Upper lobe of left lung (tissue), 6 donors: ENCODE measurements at places on chromosomes 1 and 21. TPM values are rescaled to one million over a fixed set of nuclear protein-coding genes. Genes with fewer than 3 reads are reported as not detected.

DNA sequence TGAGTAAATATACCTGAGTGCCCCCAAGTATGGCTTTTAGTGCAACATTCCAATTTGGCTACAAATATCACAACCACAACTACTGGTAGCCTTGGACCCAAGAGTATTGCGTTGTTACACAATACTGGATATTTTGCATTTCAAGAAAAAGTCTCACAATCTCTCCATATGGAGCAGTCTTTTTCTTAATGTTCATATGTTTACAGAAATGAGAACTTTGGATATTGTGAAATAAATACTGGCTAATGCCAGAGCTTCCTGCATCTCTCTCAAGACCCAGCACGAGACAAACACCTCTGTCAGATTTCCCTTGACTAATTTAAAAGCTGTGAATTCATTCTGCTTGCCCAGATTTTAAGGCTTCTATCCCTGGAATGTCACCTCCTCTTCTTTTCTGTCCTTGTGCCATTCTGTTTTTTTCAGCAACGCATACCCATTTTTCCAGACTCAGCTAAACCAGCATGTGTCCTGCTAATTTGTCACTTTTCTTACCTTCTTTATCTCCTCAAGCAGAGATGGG is 136.2 kb upstream of the BACE2 start:
- DNase-seq: no peak

GRCh38 chr1:243549791-243550190 is 293.9 kb downstream of the SDCCAG8 start:
- no peak for DNase-seq

GRCh38 chr1:234551032-234551378 is 59.0 kb downstream of the IRF2BP2 start:
- DNase-seq: no peak

DNA sequence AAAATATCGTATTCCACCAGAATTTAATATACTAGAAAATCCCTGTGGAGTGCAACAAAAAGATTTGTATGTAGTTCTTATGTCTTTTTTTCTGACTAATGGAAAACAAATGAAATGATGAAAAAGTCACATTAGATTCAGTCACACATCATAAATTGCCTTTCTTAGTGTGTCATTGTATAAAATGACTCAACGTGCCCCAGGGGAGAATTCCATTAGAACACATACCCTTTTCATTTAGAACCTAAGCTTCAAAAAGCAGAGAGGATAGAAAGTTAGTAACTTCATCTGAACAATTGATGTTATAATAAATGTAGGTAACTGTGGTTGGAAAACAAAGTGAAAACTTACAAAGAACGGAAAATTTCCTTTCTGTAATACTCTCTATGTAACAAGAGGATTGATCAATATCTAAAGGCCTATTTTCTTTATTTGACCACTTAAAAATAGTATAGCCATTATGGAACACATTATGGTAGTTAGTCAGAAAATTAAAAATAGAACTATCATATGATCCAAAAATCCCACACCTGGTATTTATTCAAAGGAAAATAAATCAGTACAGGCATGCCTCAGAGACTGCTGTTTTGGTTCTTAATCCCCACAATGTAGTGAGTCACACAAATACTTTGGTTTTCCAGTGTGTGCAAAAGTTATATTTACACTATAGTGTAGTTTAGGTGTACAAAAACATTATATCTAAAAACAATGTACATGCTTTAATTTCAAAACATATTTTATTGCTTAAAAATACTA is 1016.1 kb downstream of the KCNT2 start:
- no peak for DNase-seq

- no peak for DNase-seq
These were observed 1888.6 kb downstream of the MRPL39 start for GRCh38 chr21:23718446-23719285.

GRCh38 chr1:8599646-8600212 is 217.7 kb downstream of the RERE start:
- DNase-seq: no peak

DNA sequence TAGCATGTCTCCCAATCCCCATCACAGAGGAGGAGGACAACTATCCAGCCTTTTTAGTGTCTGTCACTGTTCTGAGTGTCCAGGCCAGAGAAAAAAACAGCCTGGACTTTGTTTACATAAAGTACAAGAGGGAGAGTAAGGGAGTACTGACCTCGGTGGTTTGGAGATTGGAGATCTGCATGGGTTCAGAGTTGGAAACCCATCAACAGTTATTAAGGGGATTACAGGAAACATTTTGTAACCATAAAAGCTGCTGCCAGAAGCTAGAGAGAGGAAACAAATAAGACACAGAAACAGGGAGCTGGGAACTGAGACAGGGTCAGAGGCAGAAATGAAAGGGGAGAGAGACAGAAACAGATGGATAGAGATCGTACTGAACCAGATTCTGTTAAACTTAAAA is 131.5 kb upstream of the CTTNBP2NL start:
- DNase-seq: no peak

- DNase-seq: no peak
These were observed 2.7 kb downstream of the SLC9A1 start for GRCh38 chr1:27152004-27152828.

GRCh38 chr1:18324246-18324645 is 156.5 kb upstream of the KLHDC7A start:
- no peak for DNase-seq

- DNase-seq: no peak
These were observed 19.8 kb upstream of the LUZP1 start for GRCh38 chr1:23188434-23188884.

GRCh38 chr1:179969962-179970361 is 15.4 kb downstream of the CEP350 start:
- no peak for DNase-seq

GRCh38 chr1:158400871-158401270 is 1.6 kb upstream of the OR10T2 start:
- DNase-seq: no peak

KPRP gene
- total RNA-seq: not detected

F13B gene
- total RNA-seq: not detected
